Midbrain (tissue), 1 donor: ENCODE measurements at places on chromosomes 2 and 18.

DNA sequence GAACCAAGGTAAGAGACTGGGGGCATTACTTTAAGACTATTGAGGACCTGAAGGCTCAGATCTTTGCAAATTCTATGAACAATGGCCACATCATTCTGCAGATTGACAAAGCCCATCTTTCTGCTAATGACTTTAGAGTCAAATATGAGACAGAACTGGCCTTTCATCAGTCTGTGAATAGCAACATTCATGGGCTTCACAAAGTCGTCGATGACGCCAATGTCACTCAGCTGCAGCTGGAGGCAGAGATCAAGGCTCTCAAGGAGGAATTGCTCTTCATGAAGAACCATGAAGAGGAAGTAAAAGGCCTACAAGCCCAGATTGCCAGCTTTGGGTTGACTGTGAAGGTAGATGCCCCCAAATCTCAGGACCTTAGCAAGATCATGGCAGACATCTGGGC lies 43.8 kb upstream of the SLC4A10 start:
- DNase-seq, result peak; percentile 64

GRCh38 chr18:26710470-26711096 lies 154.9 kb downstream of the AQP4 start:
- no peak for DNase-seq

DNA sequence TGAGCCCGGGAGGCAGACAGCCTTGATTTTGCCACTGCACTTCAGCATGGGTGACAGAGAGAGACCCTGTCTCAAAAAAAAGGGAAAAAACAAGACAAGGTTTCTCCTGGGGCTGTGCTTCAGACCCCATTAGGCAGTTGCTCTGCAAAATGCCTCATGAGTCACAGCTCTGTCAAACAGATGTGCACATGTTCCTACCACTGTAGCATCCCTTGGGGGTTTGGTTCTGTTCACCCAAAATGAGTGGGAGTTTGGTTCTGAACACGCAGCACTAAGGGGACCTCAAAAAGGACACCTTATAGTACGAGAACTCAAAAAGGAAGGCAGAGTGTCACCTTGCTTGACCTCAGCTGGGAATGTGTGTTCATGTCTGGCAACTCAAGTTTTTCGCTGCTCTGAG lies 134.9 kb downstream of the RPIA start:
- DNase-seq, result no peak

- no peak for DNase-seq
Observed at GRCh38 chr2:224870341-224870740, 154.2 kb upstream of the CCDC195 start.

DNA sequence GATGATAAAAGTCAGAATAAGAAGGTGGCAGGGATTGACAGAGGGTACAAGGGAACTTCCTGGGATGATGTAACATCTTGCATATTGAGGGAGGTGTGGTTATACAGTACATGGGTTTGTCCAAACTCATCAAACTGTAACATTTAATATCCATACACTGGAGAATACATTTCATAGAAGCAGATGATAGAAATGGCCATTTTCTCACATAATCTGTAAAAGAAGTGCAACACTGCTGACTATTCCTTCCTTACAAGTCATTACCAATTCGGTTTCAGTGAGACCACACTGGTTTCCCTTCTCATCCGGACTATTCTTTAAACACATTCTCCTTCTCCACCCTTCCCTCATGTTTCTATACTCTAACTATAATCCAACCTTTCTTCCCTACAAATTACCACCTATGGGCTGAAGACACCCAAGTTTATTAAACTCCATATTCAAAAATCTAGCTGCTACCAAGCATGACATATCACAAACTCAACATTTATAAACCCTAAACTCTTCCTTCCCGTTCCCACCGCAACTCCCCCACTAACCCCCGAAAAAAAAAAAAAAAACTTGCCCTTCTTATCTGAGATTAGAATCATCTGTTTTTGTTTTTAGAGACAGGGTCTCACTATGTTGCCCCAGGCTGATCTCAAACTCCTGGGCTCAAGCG lies 1.6 kb downstream of the COX7A2L start:
- no peak for DNase-seq
